Stimulated activated CD8-positive, alpha-beta memory T cell treated with anti-CD3 and anti-CD28 coated beads, Interleukin-7, amount 100 ng/mL, for 1 hour (primary cell): ENCODE measurements at places on chromosomes 12 and 14.

GRCh38 chr14:31936115-31936514 lies 141.0 kb upstream of the ARHGAP5 start:
- no peak for DNase-seq

DNA sequence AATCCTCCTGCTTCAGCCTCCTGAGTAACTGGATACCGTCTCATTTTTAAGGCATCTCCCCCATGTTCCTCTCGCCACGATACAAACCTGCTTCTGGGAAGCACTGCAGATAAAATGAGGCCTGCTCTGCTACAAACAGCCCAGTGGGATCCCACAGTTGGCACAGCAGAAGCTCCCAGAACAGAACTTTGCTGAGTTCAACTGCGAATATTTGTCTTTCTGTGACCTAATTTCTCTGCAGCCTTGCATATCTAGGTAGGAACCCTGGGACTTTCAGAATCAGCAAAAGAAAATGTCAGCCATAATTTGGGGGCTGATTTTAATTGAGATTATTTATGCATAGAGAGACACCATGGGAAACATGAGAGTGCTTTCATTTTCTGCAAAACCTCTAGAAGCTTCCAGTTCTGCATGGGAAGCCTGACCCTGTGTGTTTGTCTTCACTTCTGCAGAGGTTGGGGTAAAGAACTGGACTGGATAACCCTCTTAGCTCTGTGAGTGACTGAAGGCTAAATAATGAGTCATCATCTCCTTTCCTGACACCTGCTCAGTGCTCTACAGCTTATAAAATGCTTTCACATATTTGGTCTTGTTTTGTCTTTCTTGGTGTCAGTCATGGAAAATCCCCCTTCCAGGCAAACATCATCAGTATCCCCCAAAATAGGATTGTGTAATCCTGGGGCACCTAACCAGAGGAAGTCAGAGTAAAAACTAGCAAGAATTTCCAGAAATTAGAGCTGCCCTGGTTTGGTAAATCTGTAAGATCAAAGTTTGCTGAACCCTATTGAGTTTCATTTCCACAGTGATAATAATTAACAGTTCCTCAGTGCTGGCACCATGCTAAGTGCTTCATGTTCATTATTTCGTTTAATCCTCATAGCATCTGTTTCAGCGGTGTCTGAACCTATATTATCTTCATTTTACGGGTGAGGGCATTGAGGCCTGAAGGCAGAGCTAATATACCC lies 185.8 kb downstream of the SLC15A4 start:
- no peak for DNase-seq

DNA sequence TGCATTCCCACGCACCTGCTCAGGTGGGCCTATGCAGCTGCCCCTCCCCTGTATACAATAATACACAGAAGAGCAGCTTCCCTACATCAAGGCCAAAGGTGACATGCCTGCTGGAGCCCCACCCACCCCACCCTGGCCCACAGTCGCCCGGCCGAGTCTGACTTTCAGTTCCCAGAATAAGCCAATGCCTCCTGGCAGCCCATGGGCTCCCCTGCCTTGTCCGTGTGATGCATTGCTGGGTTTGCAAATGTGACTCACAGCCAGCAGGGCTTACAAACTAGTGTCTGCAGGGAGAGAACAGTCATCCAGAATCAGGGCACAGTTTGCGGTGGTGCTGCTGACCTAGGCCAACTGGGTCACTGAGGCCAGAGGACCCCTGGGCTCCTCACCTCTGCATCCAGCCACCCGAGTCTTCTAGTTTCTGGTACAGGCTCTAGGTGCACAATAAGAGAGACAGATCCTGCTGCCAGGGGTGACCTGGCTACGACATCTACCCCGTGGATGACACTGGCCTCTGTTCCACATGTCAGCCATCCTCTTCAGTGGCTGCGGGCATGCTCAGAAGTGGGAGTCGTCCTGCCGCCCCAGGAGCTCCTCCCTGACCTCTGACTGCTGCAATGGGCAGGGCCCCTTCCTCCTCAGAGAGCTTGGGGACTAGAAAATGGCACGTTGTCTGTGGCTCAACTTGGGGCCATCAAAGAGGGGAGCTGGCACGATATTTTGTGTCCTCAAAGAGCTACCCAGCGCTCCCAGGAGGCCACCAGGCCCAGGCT lies 84.5 kb downstream of the CHGA start:
- DNase-seq, result no peak

GRCh38 chr14:22184830-22185168 lies 404.2 kb downstream of the DAD1 start:
- no peak for DNase-seq

GRCh38 chr12:93794738-93795137 lies 117.6 kb downstream of the CRADD start:
- no peak for DNase-seq

- no peak for DNase-seq
These were observed 78.4 kb upstream of the EEA1 start for GRCh38 chr12:93007544-93007943.

GRCh38 chr12:96198965-96199364 lies 4.8 kb downstream of the ELK3 start:
- no peak for DNase-seq

DNA sequence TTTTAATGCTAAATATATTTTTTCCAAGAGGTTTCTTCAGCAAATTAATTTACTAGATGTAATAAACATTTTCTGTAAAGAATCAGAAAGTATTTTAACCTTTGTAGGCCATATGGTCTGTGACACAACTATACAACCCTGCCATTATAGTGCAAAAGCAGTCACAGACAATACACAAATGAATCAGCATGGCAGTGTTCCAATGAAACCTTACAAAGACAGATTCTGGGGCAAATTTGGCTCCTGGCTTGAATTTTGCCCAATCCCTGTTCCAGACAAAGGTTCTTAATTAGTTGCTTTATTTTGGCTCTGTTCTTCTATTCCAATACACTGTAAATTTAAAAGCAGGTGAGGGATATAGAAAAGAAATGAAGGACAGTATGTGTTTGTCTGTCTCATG lies 352.5 kb downstream of the C12orf50 start:
- DNase-seq, result no peak
